Sciatic nerve (tissue), 2 donors: ENCODE measurements at places on chromosomes 7 and 10.

GRCh38 chr10:124095096-124095495, 1.7 kb upstream of the CHST15 start:
- no peak for DNase-seq

DNA sequence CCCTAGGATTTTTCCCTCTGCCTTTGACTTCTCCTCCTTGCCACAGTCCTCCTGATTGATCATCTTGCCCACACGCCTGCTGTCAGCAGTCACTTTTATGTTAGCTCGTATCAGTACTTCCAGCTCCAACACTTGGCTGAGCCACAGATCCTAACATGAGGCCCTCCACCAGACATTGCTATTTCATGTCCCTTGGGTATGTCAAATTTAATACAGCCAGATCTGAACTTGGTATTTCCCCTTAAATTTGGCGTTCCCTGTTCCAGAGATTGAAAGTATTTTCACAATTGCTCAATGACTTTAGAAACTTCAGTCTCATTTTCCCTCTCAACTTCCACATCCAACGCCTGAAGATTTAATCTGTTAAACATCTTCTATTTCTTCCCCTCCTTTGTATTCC, 140.4 kb downstream of the RNLS start:
- DNase-seq: no peak

DNA sequence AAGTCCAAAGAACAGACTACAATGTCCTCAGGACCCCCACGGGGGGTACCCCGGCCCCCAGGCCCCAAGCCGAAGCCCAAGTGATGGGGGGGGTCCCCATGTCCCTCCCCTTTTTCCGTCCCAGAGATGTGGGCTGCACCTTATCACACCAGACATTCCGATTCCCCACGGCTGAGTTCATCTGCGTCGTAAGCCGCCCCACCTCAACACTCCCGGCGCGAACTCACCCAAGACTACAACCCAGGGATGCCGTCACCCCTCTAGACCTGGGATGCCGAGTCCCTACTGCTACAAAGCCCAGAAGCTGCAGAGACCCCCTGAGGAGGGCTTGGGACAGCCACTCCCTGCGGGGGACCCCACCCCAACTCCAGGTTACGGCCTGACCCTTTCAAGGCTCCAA, 14.5 kb downstream of the PDGFA start:
- DNase-seq: peak; percentile 45

GRCh38 chr10:117186832-117187615, 10.3 kb upstream of the KCNK18 start:
- DNase-seq: no peak

DNA sequence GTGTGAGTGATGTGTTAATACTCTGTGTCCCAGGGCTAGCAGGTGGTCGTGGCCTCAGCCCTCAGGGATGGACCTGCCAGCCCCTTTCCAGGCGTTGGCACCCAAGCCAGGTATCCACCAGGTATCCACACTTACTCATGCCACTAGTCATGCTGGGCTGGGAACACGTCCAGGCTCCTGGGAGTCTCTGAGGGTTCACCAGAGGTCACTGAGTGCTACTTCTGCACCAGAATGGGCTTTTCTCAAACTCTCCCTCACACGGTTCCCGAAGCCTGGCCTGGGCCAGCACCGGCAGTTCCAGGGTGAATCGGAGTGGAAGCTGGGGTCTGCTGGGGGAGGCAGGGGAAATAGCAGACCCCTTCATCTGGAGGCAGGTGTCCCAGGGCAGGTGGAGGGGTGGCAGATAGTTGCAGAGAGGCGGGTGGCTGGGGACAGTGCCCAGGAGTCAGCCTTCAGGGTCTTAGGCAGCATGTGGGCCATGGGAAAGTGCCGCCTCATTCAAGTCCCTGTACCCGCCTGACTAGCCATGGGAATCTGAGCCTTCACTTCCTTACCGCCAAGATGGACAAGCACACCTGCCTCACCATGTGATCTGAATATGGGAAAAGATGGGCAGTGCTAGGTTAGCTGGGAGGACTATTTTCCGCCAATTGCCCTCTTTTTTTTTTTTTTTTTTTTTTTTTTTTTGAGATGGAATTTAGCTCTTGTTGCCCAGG, 95.5 kb upstream of the GTF2I start:
- DNase-seq: no peak

- DNase-seq: no peak
Observed at GRCh38 chr7:27576360-27576944, 86.2 kb downstream of the HIBADH start.

DNA sequence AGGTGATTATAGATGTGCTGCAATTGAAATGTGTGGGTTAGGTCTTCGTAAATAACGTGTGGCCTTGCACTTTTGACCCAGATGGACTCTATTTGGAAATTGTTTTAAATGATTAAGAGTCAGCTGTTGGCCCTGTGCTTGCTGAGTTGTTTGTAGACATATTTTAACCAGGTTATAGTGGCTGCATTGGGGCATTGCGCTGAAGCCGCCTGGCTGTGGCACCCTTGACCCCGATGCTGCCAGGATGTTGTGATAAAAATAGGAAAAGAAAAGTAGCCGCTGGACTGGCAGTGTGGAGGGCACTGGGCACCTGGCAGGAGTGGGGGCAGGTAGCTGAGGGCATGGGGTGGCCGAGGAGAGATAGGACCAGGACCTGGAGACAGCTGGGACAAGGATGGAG, 13.4 kb downstream of the LRRC27 start:
- DNase-seq: peak; percentile 33
